ENCODE measurements at places on chromosomes 7 and 10.

DNA sequence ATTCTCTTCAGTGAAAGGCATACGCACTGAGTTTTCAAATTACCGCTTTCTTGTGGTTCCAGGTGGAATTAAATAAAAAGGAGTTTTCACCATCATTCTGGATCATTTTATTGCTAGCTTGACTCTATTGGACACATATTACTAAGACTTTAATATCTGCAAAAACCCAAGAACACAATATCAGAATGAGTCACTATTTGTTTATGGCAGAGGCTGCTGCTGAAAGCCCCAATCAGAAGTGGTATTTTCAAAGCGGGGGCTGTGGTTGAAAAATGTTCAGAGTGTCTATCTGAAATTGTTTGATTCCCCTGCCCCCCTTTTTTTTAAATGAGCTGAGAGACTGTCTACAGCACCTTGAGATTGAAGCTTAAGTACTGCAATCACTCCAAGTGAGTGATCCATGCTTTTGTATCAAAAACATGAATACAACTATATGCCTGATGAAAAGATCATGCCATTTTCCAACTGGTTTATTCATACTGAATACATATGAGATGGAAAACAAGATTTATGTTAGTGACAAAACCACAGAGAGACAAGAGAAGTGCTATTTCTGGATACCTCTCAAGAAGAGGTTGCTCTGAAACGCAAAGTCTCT is 376.4 kb downstream of the HTR7 start:
- no peak for DNase-seq

DNA sequence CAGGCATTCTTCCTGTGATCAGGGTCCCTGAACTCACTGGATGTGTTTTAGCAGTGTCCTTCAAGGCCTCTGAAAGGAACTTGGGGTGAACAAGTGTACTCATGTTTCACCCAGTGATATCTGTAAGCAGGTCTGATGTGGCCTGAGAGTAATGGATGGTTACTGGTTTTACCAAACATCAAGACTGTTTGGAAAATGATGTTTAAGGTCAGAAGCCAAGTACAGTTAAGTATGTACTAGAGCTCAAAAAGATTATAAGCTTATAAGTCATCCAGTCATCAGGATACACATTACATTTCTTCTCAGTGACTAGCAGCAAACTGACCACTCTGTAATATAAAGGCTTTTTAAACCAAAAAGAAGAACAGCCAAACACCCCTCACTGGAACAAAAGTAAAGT is 79.8 kb upstream of the PTN start:
- DNase-seq: no peak

DNA sequence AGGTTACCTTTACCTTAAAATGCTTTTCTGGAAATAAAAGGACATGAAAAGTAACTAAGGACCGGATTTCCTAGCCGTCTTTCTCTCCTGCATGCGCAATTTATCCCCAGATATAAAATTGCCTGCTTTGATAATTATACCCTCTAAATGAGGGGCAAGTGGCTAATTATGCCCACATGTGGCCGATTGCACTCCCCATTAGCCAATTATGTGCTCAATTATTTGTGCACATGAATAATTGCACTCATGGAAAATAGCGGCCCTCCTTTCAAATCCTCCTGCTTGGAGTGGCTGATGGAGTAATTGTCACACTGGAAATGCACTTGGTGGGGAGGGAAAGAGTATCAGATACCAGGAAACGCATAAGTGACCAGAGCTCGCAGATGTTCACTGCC is 66.4 kb upstream of the ATRNL1 start:
- DNase-seq: no peak

GRCh38 chr10:128219295-128219694 is 93.1 kb upstream of the MKI67 start:
- no peak for DNase-seq

DNA sequence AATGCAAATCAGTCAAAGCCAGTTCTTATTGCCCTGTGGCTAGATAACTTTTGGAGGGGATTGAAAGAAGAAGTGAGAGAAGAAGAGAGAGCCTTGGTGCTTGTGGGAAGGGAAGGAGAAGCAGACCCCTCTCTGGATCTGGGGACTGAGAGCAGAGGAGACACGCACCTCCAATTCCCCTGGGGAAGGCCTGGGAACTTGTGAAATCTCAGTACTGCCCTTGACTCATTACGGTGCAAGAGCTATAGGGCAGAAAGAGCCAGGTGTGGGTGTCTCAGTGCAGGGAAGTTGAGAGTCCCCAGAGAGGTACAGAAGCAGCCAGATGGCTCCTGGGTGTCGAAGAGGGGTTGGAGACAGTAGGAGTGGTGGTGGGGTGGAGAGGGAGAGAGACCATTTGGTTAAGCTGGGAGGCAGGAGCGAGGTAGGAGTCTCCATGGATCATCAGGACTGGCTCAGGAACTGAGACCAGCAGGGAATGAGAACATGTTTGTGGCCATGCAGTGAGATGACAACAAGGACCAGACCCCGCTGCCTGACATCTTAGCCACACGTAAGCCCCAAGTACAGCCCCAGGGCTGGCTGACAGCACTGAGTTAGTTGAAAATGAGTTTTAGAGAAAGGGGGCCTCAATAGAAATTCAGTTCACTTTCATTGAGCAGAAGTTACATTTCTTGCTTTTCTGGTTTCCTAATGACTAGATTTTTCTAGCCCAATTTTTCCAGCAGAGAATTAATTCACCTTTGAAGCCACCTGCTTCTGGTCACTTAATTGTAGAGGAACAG is 238.2 kb downstream of the BUB3 start:
- DNase-seq: no peak

DNA sequence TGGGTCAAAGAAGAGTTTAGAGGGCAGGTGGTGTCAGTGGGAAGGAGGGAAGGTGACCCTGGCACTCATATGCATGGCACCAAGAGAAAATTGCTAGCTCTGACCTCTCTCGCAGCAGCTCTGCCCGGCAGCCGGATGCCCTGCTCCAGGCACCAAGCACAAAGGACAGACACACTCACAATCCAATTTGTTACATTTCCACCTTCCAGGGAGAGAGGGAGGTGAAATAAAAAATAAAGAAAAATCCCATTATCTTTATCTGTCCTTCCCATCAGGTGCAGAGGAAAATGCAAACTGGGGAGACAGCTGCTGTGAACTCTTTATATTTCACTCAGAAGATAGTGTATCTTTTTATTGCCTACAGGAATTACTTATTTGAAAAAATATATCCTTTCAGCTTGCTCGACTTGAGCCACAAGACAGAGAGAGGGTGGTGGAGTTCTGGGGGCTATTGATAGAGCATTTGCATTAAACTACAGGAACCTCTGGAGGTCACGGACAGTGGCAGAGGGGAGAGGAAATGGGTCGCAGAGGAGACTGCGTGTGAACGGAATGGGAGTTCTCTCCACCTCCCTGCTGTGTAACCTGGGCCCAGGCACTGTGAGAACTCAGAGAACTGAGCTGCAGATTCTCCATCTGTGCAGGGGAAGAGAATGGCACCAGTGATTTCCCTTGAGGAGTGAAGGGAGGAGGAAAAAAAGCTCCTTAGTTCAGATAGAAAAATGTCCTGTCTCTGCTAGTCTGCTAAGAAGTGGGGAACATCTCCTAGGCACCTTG is 421.4 kb downstream of the PLXNA4 start:
- no peak for DNase-seq

DNA sequence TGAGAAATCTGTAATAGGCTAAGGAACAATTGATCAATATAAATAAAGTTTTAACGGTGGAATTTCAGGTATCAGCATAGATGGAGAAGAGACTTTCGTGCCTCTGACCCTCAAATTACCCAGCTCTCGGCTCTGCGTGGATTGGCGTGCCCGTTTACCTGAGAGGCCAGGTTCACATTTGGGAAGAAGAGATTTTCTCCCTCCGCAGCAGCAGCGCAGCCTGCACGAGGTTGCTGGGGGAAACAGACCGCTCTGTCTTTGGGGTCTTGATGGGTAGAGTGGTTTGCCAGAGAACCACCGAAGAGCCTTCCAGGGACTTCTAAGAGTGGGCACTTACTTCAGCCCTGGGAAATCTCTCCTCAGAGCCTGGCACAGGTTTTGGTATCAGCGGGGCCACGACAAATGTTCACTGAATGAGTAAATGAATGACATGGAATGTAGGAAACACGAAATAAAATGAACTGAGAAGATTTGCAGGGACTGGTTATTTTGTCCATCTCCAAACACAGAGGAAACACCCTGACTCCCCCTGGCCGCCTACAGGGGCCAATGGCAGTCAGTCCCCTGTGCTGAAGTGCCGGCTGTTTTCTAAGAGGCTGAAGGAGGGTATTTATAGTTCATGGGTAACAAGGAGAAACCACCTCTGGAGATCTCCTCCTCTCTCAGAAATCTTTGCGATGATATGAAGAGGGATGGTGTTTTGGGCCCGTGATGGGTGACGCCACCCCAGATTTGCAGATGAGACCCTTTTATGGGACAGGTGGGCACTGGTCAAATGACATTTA is 338.5 kb downstream of the ADARB2 start:
- DNase-seq: no peak

GRCh38 chr10:77673515-77674140 is 36.0 kb upstream of the KCNMA1 start:
- no peak for DNase-seq
